ENCODE measurements at places on chromosomes 2 and 18. TPM values are rescaled to one million over a fixed set of nuclear protein-coding genes. Genes with fewer than 3 reads are reported as not detected.

MBOAT2 gene
- 30.8 TPM for total RNA-seq

ASNSD1 gene
- total RNA-seq, result 34.4 TPM

UGT1A4 gene
- total RNA-seq, result not detected

TEKT4 gene
- not detected for total RNA-seq

PRSS56 gene
- total RNA-seq, result not detected

All from A549 treated with CpdA at 1 μM for 4 hours (cell line).